ENCODE measurements at places on chromosomes 2 and 18.

- peak; percentile 9 for DNase-seq
Observed at GRCh38 chr2:182581196-182581935, 134.7 kb upstream of the DNAJC10 start.

DNA sequence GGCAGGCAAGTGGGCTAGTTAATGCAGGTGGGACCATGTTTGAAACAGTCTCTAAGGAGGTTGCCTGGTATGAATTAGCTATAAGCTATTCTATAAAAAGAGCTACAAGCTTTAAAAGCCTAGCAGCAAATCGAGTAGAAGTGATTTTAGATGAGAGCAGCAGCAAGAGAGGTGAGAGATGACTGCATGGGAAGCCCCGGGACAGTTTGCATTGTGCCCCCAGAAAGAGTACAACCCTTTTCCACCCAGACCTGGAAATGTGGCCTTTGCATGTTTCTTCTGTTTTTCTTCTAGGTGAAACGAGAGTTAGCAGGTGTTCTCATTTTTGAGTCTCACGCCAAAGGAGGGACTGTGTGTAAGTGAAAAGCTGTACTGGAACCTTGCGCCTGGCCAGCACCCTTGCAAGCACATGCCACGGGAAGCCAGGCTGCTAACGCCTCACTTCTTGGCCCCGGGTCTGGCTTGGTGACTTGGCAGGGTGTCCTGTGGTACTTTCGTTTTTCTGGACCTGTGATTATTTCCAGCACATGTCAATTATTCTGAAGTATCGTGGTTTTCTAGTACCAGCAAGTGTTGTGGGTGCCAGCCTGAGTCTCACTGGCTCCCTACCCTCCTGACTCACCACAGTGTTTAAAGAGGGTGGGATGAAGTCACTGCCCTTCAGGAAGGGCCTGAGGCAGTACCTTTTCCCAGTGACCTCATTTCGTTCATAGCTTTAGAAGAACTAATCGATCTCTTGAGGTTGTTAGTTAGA, 90.3 kb upstream of the MAP3K20 start:
- no peak for DNase-seq

- no peak for DNase-seq
Observed at GRCh38 chr2:221463241-221463896, 108.7 kb downstream of the EPHA4 start.

- no peak for DNase-seq
Observed at GRCh38 chr2:152587187-152587947, 129.9 kb downstream of the PRPF40A start.

DNA sequence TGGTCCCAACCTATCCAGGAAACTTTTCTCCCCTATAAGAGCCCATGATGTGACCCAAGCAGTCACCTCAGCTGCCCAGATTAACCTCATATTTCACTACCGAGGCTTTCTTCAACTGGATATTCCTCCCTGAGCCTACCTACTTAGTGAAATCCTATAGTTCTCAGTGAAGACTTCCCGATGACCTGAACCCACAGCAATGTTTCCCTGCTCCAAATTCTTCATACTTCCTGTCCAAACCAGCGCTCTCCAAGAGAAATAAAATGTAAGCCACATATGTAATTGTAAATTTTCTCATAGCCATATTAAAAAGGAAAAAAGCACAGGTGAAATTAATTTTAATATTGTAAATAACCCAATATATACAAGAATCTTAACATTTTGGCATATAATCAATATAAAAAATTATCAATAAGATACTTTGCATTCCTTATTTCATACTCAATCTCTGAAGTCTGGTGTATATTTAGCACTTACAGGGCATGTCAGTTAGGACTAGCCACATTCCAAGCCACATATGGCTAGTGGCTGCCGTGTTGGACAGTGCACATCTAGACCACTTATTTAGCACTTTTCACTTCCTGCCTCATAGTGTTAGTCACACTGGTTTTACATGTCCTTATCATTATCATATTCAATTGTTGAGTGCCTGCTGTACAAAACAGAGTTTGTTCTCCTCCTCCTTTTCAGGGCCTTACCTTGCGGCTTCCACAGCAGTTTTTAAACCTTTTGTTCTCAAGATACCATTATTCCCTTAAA, 1.9 kb upstream of the STAT4 start:
- no peak for DNase-seq

GRCh38 chr2:225670111-225670974, 270.8 kb downstream of the NYAP2 start:
- no peak for DNase-seq

DNA sequence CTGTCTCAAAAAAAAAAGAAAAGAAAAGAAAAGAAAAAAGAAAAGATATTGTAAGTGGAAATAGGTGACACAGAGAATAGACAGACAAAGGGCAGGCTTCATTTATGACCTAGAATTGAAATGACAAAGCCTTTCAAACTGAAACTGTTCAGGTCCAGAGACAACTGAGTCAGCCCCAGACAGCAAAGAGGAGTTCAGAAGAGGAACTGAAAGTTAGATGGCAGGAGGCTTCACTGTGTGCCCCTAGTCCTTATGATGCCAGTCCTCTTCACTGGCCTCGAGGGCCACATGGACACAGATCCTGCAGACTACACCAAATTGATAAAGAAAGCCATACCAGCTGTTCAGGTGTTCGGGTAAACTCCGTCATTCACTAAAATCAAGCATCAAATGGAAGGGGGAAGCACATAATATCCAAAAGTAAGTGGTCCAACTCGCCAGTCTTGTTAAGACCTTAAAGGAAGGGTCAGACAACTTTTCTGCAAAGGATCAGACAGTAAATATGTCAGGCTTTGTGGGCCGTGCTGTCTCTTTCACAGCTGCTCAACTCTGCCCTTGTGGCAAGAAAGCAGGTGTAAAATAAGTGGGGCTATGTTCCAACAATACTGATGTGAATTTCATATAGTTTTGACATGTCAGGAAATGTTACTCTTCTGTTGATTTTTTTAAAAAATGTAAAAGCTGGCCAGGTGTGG, 231.9 kb upstream of the MGAT5 start:
- no peak for DNase-seq

DNA sequence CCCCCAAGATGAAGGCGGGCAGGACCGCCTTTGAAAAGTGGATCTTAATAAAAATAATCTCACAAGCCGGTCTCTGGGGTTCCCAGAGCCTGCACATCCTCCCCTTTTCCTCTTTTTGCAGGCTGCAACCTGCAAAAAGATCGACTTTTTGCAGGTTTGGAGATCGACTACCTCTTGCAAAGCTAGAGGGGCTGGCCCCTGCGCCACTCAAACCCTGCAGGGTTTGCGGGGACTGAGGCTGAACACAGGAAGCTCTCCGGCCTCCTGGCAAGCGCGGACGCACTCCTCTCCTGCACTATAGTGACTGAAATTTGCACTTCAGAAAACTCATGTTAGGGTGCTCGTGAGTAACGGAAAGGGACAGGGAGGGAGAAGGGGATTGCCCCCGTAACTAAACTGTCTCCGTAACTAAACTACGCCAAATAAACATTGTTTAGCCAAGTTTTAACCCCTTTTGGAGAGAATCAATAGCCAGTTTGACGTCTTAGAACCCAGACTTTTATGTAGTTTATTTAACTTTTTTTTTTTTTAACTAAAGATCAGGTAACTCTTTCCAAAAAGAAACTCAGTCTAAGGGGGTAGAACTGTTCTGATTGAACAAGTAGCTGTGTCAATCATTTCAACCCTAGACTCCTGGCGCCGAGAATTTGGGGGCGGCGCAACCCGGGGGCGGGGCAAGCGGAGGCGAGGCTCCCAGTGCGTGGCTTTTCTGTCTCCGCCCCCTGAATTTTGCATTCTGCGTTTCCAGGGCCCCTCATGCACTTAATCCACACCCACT, 2.5 kb downstream of the IGFBP5 start:
- DNase-seq, result no peak

GRCh38 chr2:120846406-120847095, 110.9 kb downstream of the GLI2 start:
- no peak for DNase-seq

DNA sequence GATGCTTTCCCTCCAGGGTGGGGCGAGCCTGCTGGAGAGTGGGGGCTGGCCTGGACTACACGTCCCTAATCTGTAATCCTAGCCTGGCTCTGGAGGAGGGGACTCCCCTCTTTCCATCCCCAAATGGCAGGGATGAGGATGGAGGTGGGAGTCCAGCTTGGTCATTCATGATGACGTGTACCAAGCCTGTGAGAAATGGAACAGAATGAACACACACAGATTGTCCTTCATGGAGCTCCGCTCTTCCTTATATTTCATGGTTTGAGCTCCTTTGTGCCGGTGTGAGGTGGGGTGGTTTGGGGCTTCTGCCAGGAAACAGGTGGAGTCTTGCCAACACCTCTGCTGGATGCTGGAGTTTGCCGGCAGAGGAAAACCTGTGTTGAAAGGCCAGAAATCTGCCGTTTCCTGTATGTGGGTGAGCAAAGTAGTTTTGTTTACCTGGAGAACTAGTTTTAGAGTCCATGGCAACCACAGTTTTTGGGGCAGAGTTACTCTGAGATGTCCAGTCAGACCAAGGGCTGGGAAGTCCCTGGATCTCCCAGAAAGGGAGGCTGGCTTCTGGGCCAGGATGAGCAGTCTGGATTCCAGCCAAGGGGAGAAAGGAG, 417.6 kb upstream of the MEX3C start:
- DNase-seq, result no peak

DNA sequence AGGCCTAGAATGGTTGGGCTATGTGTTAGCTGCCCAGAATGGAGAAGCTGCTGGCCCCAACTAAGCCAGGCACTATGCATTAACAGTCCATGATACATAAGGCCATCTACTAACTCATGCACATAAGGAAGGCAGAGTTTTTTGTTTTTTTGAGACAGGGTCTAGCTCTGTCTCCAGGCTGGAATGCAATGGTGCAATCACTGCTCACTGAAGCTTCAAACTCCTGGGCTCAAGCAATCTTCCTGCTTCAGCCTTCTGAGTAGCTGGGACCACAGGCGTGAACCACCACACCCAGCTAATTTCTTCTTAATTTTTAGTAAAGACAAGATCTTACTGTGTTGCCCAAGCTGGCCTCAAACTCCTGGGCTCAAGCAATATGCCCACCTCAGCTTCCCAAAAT, 37.6 kb downstream of the GPR45 start:
- no peak for DNase-seq

DNA sequence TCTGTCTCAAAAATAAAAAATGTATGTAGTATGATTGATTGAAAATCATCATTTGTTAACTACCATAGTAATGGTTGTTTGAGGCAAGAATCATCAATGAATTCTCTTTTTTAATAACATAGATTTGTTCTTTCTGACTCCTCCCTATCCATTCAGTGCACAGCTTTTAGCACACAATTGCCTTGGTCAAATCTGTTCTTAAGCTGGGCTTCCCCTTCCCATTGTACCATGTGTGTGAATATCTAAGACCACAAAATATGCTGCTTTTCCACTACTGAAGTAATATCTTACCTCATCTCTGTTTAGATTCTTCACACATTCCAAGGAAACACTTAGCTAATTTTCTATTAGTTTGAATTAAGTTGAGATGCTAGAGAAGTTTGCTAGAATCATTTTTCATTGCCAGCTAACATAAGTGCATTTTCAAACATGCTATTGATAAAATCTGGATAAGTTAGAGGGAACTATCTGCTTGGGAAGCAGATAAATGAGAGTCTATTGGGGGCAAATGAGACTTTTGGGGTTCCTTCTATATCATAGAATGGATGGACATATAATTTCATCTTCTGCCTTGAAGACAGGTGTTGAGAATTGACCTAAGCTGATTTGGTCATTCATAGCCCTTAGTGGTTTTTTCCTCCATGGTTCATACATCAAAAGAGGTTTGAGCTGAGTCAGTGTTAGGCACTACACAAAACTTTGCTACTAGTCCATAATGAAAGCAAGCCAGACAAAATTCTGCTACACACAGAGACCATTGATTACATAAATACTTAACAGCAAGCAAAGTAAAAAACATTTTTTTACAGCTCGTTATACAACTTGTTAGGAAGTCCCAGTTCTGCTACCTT, 231.9 kb downstream of the PLCL1 start:
- no peak for DNase-seq

- no peak for DNase-seq
Observed at GRCh38 chr2:200809506-200810251, 2.0 kb upstream of the BZW1 start.

DNA sequence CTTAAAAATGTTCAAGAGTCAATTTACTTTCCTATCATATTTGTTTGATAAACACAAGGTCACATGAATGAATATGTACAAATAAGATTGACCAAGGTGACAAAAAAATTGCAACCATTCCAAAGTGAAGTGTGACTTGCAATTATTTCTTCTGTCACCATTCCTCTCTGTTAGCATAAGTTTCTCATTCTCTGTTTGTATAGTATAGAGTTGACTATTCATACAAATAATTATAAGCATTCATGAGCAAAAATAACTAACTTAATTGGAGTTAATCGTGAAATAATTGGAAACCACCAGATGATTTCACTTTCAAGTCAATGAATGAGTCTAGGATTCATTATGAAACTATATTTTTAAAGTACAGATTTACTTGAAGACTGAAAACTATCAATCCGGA, 42.1 kb downstream of the PGAP1 start:
- DNase-seq, result no peak

DNA sequence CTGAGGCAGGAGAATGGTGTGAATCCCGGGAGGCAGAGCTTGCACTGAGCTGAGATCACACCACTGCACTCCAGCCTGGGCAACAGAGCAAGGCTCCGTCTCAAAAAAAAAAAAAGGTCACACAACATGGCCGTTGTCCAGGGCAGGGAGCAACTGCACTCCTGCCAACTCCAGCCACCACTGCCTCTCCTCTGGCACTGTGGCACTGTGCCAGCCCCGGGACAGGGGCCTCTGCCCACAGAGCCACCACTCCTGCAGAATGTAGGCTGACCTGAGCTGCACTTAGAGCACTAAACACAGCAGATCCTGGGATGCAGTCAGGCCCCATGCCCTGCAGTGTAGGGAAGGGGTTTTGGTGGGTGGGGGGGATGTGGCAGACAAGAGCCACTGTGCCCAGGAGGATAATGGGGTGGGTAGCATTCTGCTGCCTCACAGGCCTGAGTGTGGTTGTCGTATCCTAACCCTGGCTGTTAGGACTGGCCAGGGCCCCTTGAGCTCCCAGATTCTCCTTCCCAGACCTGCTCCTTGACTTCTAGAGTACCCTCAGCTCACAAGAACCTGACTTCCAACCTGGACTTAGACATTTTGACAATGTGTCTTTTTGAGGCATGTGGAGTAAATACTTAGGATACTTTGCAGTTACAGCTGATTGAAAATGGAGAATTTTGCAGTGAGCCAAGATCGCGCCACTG, 69.4 kb upstream of the SH3RF3 start:
- no peak for DNase-seq

DNA sequence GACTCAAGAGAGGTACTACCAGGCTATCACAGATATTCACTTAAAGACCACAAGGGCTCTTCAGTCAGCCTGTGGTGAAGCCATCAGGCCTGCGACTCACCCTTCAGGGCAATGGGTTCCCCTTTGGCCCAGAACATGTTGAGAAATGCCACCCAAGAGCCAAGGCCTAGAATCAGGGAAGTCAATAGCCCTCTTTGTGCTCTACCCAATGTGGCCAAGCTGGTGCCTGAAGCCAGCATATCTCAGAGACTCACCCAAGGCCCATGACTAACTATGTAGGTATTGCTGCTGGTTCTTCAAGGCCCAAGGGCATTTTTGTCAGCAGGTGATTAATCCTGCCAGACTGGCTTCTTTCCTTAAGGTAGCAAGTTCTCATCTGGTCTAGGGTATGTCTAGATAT, 338.9 kb upstream of the SETBP1 start:
- DNase-seq, result no peak

GRCh38 chr2:215136669-215137328, 1.6 kb downstream of the ABCA12 start:
- no peak for DNase-seq

- DNase-seq, result no peak
Observed at GRCh38 chr18:28062443-28062842, 114.5 kb downstream of the CDH2 start.

- no peak for DNase-seq
Observed at GRCh38 chr18:600107-600506, 3.3 kb downstream of the CLUL1 start.
